ENCODE measurements at places on chromosomes 2 and 18.

DNA sequence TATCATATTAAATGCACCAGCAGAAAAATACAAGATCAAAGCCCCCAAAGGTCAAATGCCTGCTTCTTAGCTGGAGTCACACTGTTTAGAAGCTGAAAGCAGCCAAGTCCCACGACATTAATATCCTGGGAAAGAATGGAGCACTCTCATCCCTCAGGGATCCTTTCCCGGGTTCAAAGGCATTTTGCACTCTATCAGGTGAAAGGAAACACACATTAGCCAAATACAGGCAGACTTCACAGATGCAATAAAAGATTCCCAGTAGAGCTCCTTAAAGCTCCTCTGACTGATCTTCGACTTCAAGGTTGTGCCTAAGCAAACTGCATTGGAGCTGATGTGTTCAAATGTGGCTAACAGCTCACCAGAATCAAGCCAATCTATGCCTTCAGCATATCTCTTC, 158.4 kb downstream of the RNF152 start:
- no peak for DNase-seq
- H3K4me3 ChIP-seq = no peak overlapping the region
- H3K27me3 ChIP-seq = no peaks in the 10 kb centered on the region
- no peak overlapping the region for H3K27ac ChIP-seq
- no peaks in the 10 kb centered on the region for H3K36me3 ChIP-seq

GRCh38 chr2:6236317-6236716, 544.1 kb downstream of the SOX11 start:
- no peak for DNase-seq
- no peaks in the 10 kb centered on the region for H3K27me3 ChIP-seq
- H3K4me3 ChIP-seq = no peak overlapping the region
- no peaks in the 10 kb centered on the region for H3K4me1 ChIP-seq

DNA sequence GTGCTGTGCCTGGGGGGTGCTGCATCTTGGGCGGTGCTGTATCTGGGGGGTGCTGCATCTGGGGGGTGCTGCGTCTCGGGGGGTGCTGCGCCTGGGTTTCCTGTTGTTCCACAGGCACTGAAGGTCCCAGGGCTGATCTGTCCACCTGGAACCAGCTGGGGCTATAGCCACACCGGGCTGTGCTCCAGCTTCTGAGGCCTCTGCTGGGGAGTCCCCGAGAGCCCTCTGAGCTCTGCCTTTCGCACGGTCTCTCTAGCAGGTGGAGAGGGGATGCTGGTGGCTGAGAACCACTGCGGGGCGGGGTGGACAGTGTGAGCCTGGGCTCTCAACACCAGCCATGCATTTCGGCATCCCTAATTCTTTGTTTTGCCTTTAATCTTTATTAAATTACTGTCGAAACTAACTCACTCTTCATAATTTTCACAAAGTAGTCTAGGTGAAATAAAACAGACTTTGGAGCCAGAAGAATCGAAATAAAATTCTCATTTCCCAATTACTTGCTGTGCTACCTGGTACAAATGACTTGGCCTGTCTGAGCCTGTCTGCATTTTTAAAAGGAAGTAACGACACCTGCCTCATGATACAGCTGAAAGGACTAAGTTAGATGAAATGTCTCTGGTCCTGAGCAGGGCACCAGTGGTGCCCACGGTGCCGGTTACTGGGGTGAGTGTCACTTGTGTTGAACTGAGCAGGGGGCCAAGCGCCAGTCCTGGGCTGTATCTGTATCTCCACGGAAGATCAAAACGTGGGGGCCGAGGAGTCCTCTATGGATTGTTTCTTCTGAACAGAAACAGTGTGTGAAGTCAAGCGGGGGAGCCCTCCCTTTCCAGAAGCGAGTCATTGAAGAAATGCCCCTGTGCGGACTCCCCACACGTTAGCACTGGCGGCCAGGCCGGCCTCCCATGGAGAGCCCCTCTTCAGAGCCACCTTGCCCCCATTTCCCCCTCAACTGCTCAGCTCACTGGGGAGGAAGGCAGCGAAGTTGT, 142.0 kb downstream of the ASB1 start:
- H3K36me3 ChIP-seq = no peaks in the 10 kb centered on the region
- no peak overlapping the region for H3K27ac ChIP-seq

- no peak overlapping the region for H3K27ac ChIP-seq
- no peaks in the 10 kb centered on the region for H3K36me3 ChIP-seq
- DNase-seq = no peak
- no peaks in the 10 kb centered on the region for H3K4me1 ChIP-seq
Measured at GRCh38 chr18:29191263-29191662, 1014.3 kb upstream of the CDH2 start.

DNA sequence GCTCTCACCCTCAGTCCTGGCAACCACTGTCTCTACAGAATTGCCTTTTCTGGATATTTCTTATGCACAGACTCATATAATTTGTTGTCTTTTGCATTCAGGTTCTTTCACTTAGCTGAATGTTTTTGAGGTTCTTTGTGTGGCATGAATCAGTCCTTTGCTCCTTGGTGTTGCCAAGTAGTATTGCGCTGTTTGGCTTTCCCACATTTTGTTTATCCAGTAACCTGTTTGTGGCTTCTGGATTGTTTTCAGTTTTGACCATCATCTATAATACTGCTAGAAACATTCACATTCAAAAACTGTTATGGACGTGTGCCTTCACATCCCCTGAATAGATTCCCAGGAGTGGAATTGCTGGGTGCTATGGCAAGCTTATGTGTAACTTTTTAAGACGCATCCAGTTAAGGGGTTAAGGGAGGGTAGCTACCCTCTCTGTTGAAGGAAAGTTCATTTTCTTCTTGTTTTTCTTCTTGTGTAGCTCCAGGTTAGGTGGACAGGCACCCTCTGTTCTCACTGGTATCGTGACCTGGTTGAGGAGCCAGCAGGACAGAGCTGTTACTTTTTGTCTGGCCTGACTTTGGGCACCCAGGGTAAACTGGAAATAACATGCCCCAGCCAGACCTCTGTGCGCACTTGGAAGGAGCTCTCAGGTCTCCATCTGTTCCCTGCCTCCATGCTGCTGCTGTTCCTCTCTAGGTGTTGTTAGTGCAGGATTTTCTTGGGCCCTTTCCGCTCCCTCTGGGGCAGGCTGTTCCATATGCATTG, 29.6 kb downstream of the ARHGAP25 start:
- no peak for DNase-seq
- peaks cover 61% of the 10 kb centered on the region for H3K4me1 ChIP-seq
- H3K27me3 ChIP-seq = no peaks in the 10 kb centered on the region
- peaks cover 3% of the 10 kb centered on the region for H3K36me3 ChIP-seq

GRCh38 chr2:57156231-57156924, 890.2 kb upstream of the VRK2 start:
- no peaks in the 10 kb centered on the region for H3K27me3 ChIP-seq
- H3K4me3 ChIP-seq = no peak overlapping the region
- no peak for DNase-seq
- no peaks in the 10 kb centered on the region for H3K4me1 ChIP-seq
- H3K27ac ChIP-seq = no peak overlapping the region

DNA sequence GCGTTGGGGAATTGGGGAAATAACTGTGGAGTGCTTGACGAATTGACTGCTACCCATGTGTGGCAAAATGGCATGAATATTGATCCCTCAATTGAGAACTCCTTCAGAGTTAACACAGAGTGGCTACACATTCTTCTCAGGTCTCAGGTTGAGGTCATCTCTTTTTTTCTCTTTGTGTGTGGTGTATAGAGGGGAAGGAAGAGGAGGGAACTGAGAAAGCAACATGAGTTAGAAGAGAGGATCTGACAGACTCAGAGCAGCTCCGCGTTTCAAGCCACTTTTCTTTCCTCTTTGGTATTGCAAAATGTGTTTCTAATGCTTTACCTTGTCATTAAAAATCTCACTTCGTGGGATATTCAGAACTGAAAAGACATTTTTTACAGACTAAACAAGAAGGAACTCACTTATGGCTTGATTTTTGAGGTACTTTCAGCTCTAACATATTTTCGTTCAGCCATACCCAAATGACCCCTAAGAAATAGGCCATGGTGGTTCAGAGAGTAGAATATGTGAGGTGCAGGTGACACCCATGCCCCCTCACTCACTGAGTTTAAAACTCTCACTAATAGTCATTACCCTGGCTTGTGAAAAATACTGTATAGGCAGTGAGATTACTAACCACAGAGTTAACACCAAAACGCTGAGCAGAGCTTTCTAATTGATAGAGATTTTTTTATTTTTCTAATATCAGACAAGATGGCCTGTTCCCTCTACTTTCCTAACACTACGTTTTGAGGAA, 22.5 kb downstream of the STAT4 start:
- H3K36me3 ChIP-seq = peaks cover 13% of the 10 kb centered on the region
- H3K27me3 ChIP-seq = no peaks in the 10 kb centered on the region
- H3K4me3 ChIP-seq = no peak overlapping the region
- H3K4me1 ChIP-seq = peaks cover 17% of the 10 kb centered on the region
- H3K27ac ChIP-seq = peak overlapping the region; percentile 43

Measured in CD4-positive, alpha-beta T cell (primary cell).